ENCODE measurements at places on chromosomes 3 and 15.

DNA sequence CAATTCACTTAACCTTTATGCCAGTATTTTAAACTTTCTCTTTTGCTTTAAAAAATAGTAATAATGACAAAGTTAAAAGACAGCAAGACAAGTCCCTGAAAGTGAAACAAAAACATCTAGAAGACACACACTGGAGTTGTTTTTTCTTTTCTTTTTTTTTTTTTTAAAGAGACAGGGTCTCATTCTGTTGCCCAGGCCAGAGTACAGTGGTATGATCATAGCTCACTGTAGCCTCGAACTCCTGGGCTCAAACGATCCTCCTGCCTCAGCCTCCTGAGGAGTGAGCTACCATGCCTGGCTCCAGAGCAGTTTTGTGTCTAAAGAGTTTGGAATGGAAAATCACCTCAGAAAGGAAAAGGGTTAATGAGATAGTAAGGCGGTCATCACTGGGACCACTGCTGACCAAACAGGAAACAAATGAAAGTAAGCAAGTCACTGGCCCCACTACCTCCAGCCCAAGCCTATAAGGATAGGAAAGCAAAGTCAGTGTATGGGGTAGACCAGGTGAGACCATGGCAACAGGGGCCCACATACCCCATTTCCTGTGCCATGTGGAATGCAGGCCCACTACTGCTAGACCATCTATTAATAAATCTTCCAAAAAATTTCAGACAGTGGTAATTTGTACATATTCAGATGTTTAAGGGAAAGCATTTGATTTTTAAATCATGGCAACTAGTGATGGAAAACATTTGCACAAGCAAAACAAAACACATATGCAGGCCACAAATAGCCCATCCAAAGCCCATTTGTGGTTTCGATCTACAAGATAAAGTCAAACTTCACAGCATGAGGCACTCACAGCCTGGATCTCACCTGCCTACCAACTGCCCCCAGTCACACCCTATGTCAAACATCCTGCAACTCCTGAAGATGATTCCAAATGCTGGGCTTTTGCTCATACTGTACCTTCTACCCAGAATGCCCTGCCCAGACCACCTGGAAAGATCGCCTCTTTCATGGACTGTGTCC lies 62.6 kb downstream of the OSBPL10 start:
- DNase-seq = no peak

GRCh38 chr15:67829647-67830504 lies 4.6 kb downstream of the SKOR1 start:
- DNase-seq = no peak

- no peak for DNase-seq
These were observed 2.8 kb downstream of the BCL2L10 start for GRCh38 chr15:52109559-52110451.

DNA sequence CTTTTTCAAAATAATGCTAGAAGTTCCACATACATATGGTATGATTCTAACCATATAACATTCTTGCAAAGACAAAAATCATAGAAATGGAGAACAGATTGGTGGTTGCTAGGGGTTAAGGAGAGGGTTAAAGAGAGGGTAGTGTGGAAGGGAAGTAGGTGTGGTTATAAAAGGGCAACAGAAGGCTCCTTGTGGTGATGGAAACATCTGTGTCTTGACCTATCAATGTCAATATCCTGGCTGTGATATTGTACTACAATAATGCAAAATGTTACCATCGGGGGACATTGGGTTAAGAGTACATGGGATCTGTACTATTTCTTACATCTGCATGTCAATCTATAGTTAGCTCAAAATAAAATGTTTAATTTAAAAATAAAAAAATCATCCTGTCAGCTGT lies 67.8 kb upstream of the FSIP1 start:
- DNase-seq = no peak

- no peak for DNase-seq
These were observed 255.8 kb downstream of the MEIS2 start for GRCh38 chr15:36844534-36844998.

- DNase-seq = no peak
These were observed 20.7 kb downstream of the RHCG start for GRCh38 chr15:89475661-89476060.

- DNase-seq = no peak
These were observed 72.5 kb upstream of the P3H2 start for GRCh38 chr3:190193210-190193609.

GRCh38 chr3:166283840-166284239 lies 446.6 kb upstream of the BCHE start:
- DNase-seq = no peak
